Activated T-cell treated with anti-CD3 and anti-CD28 coated beads, Interleukin-2, amount 50 U/mL, for 1 hour (primary cell): ENCODE measurements at places on chromosomes 7 and 10.

GRCh38 chr10:36640626-36641025, 484.8 kb upstream of the ANKRD30A start:
- no peak for DNase-seq

DNA sequence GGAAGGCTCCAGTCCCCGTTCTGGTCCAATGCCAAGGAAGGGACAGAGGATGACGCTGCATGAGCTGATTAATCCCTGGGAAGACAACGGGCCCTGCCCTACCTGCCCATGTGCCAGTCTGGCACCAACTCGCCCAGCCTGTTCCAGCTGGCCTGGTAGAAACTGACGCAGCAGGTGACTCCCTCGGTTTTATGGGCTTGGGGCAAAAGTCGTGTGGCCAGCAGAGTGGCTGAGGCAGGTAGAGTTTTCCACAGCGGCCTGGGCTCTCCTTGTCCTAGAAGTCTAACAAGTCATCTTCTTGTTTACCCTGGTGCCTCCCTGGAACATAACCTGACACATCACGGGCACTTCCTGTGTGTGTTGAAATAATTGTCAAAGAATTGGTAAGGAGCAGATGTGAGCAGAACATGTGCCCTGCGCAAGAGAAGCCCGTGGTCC, 20.4 kb upstream of the LMTK2 start:
- DNase-seq, result no peak

GRCh38 chr7:132381742-132382472, 194.4 kb downstream of the PLXNA4 start:
- no peak for DNase-seq

- DNase-seq, result no peak
Observed at GRCh38 chr7:81600608-81601007, 169.2 kb downstream of the HGF start.

GRCh38 chr10:83459124-83459523, 680.2 kb upstream of the GHITM start:
- DNase-seq, result no peak

DNA sequence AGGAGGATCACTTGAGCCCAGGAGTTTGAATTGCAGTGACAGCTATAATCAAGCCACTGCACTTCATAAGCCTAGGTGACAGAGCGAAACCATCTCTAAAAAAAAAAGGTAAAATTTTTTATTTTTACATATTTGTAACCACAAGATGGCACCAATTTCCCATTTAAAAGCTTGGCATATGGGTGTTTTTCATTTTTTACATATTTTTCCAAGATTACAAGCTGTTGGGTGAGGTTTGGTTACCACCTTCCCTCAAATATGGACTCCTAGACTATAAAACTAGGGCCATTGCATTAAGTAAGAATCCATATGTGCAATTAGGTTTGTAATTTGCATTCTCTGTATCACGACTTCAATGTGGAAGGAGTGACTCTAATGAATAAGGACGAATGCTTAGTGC, 129.3 kb upstream of the ACBD5 start:
- no peak for DNase-seq

DNA sequence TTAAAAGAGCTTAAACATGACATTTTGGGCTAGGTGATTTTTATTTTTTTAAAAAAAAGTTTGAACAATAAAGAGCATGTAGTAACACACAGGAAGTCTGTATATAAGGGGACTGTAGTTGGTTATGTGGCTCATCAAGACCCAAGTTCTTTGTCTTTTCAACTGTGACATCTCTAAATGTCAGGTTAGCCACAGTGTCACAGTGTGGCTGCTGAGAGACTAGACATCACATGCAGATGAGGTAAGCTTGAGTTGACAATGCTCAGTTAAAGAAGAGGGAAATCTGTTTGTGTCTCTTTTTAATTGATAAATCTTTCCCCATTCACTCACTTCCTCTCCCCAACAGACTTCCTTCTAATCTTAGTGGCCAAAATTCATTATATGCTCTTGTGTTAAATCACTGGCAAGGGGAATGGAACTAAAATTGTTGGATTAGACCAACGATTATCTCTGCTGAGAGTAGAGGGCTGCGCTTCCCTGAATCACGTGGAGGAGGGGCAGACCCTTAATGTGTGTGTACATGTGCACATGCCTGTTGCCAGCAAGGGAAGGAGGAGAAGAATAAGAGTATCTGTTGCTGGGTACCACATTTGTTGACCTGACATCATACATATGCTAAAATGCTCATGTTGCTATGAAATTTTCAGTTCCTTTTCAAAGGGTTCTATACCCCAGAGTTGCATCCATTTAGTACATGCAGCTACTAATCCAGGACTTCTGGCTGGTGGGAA, 78.3 kb downstream of the MMRN2 start:
- no peak for DNase-seq
